ENCODE measurements at places on chromosomes 7 and 10. TPM values are rescaled to one million over a fixed set of nuclear protein-coding genes. Genes with fewer than 3 reads are reported as not detected.

GRCh38 chr10:126060261-126060931 is 164.0 kb downstream of the FANK1 start:
- DNase-seq, result no peak

DNA sequence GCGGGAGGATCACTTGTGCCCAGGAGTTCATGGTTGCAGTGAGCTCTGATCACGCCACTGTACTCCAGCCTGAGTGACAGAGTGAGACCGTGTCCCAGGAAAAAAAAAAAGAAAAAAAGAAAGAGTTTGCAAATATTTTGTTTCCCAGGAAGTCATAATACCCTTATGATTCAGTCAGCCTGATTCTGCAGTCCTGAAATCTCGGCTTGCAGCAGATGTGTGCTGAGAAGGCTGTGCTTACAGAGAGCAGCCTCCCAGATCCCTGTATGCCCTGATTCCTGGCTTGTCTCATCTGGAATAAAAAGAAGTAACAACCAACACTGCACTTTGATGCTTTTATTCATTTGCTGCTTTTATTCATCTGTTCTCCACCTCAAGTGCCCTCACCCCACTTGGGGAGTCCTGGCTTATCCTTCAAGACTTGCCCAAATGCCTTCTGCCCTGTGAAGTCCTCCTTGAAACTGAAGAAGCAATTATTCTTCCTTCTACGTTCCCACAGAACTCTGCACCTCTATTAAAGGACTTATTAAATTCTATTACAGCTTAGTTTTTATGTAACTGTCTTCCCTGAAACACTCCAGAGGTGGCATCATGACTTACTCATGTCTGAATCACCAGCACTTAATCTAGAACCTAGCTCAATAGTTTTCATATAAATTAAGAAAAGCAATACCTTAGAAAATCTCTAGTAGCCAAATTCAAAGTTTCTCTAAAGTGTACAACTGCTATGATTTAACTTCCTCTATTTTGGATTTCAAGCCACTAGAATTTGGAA is 27.7 kb upstream of the BPGM start:
- DNase-seq, result no peak

GRCh38 chr10:133328358-133329343 is 8.0 kb downstream of the CALY start:
- no peak for DNase-seq

DNA sequence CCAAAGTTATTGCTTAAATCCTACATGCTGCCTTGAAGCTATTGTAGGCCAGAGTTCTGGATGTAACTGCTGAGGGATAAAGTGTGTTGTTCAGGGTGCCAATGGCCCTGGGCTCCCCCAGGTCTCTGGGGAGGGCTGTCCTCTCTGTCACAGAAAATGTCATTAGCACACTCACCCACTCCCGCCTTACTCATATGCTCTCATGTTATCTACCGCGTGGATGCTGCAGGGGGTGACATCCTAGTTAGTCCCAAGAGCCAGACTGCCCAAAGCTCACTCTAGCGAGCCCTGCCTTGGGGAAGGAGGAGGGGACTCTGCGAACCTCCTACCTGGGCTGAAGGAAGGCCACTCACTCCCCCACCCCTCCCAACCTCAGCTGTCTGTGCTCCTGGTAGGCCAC is 122.5 kb downstream of the FRMD4A start:
- DNase-seq, result no peak

DNA sequence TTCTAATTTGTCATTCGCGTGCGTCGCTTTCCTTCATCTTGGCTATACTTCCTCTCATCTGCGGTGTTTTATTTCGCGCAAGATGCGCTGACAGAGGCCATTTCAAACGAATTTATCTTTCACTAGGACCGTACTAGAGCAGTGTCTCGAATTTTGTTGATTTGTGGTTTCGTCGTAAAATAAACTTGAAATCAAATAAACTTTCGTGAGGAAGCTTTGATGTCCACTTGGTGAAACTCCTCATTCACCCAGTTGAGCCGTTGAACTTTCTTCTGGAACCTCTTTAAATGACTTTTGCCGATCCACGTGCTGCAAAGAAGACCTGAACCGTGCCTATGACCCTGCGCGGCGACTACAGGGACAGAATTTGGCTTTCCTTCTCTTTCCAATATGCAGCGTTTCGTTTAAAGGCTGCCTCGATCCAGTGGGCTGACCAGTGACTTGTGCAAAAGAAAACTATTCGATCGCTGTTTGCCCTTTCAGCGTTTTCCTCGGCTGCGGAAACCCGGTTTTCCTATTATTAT is 163.9 kb upstream of the PPP1R3A start:
- no peak for DNase-seq

DNA sequence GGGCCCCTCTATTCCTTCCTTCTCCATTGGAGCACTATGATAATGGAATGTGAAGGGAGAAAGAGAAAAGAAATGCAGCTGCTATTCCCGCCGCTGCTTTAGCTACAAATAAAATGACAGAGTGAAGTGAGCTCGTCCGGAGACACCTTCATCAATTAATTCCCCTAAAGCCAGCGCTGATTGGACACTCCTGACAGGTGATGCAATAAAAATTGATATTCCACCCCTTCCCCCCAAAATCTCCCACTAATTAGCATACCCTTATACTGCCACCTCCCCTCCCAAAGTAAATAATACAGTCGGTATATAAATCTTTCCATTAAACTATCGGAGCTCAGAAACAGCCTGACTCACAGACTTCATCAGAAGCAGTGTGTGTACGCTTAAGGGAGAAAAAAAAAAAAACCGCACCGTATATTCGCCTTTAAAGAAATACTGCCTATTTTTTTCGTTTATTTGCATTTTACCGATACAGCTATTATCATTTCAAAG is 7.3 kb downstream of the SKIDA1 start:
- DNase-seq, result no peak

DNA sequence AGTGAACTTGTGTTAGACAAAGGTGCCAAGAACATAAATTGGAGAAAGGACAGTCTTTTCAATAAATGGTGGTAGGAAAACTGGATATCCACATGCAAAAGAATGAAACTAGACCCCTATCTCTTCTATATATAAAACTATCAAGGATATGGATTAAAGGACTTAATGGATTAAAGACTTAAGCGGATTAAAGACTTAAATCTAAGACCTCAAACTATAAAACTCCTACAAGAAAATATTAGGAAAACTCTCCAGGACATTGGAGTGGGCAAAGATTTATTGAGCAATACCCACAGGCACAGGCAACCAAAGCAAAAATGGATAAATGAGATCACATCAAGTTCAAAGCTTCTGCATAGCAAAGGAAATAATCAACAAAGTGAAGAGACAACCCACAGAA is 242.9 kb upstream of the MEOX2 start:
- no peak for DNase-seq

DNA sequence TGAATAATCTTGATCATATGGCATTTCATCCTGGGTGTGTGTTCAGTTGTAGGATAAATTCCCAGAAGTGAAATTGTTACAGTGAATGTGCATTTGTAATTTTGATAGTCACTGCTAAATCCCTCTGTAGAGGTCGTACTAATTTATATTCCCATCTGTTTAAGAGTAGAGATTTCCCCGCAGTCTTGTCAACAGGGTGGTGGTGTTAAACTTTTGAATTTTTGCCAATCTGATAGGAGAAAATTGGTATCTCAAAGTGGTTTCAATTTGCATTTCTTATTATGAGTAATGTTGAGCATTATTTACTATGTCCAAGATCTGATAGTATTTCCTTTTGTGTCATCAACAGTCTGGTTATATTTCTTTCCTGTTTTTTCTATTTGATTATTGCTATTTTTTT is 101.7 kb downstream of the AUTS2 start:
- no peak for DNase-seq

DNA sequence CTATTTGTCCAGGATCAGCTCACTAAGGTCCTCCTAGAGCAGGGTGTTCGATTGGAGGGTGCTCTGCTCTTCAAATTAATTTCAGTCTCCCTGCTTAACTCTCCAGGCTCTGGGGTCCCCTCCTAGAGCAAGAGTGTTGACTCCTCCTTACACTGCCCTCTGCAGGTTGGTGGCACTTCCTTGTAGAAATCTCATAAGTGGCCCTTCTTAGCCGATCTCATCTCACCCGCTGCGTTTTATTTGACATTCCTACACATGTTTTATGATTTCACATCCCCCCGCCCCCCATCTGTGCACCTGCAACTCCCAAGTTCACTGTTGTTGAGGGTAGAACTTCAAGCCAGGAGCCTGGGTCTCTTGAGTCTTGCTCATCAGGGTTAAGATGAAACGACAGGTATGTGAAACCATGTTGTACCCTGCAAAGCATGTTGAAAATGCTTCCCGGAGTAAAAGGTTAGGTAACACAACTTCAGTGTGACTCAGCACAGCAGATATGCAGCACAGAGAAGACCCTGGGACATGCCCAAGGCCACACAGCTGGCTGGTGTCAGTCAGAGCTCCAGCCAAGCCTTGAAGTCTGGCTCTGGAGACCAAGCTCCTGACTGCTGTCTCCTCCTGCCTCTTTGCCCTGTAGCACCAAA is 171.2 kb downstream of the PRKAG2 start:
- DNase-seq, result peak; percentile 50

DNA sequence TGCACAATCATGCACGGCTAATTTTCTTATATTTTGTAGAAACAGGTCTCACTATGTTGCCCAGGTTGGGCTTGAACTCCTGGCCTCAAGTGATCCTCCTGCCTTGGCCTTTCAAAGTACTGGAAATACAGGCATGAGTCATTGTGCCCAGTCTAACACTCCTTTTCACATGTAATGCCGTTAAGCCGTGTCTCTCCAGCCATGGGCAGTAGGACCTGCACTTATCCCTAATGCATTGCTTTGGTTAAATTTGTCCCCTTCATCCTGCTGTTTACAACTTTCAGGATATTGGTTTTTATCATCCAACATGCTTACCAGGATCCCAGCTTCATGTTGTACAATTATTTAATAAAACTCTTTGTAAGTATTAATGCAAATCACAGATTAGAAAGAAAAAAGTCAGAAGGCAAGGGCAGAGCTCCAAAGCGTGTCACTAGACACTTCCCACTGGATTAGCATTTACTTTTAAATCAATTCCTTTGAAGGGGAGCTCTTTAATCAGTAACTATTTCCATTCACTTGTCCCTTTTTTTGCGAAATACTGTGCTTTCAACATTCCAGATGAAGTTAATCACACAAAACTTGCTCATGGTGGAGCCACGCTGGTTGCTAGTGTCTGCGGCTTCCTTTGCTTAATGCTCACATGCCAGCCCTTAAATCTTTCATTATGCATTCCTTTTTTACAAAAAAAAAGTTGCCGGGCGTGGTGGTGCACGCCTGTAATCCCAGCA is 256.0 kb upstream of the AUTS2 start:
- DNase-seq, result no peak

- DNase-seq, result no peak
These were observed 43.5 kb downstream of the ATRNL1 start for GRCh38 chr10:115136616-115137015.

DNA sequence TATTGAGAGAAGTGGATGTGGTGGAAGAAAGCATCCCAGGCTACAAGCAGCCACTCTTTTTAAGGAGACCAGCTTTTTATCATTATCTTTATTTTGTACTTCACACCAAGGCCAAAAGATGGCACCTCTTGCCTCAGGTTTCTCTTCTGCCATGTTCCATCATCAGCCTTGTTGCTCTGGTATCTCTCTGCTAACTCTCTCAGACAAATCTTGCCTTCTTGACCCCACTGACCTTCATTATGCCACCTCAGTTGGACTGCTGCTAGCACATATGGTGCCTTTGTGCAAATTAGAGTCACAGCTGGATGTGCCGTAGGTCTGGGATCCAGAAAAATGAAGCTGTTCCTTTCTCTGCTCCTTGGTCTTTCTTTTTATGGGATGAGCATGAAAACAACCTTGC is 47.1 kb upstream of the DYNC1I1 start:
- no peak for DNase-seq

DNA sequence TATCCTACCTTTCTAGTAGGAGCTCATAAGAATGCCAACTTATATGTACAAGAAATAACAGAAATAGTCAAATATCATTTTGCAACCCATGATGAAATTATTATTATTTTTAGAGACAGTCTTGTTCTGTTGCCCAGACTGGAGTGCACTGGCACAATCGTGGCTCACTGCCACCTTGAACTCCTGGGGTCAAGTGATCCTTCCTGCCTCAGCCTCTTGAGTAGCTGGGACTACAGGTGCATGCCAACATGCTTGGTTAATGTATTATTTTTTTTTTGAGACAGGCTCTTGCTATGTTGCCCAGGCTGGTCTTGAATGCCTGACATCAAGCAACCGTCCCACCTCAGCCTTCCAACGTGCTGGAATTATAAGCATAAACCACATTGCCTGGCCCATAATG is 44.8 kb downstream of the TNPO3 start:
- DNase-seq, result no peak

GRCh38 chr7:76505168-76506080 is 4.9 kb upstream of the UPK3B start:
- no peak for DNase-seq

GRCh38 chr10:621981-622740 is 67.3 kb downstream of the DIP2C start:
- no peak for DNase-seq

DNA sequence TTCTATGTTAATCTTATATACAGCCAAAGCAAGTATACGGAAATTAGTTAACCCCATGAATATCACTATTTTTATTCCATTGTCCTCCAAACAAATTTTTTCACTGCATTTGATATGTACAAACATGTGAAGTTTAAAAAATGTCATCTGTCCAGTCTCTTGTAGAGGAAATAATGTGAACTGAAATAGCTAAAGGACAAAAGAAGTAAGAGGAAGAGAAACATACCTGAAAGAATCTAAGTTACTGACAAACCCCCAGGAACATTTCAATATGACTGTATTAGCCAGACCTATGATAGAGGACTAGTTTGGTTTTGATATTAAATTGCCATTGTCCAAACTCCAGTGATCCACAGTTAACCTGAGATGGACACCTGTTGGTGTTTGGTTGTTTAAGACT is 80.6 kb downstream of the NRCAM start:
- no peak for DNase-seq

DNA sequence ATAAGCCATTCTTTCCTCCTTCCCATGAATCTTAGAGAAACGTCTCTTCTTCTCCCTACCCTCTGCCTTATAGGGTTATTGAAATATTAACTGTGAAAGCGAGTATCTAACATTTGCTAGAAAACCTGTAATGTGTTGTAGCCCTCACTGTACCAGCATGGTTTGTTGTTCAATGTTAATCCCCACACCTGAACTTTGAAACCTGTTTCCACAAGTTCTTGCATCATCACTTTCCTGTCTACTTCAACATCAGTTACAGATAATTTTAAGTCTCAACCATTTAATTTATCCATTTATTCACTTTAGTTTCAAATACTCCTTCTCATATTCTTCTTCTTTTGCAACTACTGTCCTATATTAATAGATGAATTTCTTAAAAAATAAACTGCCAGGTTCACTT is 148.2 kb downstream of the ETV1 start:
- DNase-seq, result no peak

TRPV6 gene
- total RNA-seq, result not detected

SPDYE3 gene
- not detected for total RNA-seq

FGL2 gene
- total RNA-seq, result 13.0 TPM

ASAH2B gene
- 3.4 TPM for total RNA-seq

SUN3 gene
- total RNA-seq, result not detected
